Hippocampal formation (tissue), 2 donors: ENCODE measurements at places on chromosomes 4 and X.
A peak's percentile ranks its signal among the peaks of the same experiment; 100 is the strongest.

- no peak for DNase-seq
These were observed 55.0 kb downstream of the LRBA start for GRCh38 chr4:150960079-150960478.

DNA sequence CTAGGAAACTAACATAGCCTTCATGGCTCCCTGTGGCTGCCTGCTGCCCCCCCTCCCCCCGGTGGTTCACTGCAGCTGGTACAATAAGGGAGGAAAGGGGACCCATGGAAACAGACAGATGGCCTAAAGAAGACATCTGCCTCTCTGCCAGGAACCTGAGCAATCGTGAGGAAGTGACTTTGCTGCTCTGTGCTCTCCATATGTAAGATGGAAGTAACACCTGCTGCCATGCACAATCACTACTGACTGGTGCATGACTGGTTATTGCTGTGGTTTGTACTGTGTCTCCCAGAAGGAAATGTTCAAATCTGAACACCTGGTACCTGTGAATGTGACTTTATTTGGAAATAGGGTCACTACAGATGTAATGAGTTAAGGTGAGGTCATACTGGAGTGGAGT is 43.6 kb downstream of the CD99L2 start:
- no peak for DNase-seq

DNA sequence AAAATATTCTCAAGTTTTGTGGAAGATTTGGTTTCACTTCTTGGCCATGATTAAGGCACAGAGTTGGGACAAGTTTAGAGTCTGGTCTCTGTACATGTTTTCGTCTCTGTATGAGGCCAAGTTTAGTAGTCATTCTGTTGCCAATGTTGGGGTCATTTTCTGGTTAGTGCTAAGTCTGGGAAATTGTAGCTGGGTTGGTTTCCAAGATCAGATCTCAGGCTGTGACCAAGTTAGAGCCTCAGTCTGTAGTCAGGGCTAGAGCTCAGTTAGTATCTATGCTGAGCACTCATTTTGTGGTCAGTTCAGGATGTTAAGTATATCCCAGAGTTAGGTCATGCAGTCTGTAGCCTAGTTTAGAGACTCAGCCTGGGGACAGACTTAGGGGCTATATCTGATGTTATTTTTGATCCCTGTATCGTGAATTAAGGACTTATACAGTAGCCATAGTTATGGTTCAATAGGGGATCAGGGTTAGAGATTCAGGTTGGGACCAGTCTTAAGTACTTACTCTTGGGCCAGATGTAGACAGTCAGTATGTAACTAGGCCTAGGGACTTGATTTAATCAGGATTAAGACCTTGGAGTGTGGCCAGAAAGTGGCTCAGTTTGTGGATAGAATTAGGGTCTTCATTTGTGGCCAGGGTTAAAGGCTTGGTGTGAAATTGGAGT is 6.6 kb upstream of the ENOX2 start:
- no peak for DNase-seq

DNA sequence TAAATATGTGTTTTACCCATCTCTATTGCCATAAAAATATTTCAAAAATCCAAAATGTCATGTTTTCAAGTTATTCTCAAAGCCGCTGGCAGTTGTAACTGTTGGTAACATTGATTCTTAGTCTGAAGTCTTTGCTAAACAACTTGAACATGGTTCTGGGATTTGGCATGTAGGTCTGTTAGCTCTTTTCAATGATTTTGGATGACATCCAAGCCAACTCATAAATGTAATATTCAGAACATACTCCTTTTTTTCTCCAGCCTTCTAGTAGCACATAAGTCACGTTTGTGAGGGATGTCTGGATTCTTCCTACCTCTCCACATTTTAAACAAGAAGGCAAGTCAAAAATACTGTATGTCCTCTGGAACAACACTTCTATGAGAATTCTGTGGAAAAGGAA is 305.3 kb downstream of the PRR32 start:
- DNase-seq = no peak

DNA sequence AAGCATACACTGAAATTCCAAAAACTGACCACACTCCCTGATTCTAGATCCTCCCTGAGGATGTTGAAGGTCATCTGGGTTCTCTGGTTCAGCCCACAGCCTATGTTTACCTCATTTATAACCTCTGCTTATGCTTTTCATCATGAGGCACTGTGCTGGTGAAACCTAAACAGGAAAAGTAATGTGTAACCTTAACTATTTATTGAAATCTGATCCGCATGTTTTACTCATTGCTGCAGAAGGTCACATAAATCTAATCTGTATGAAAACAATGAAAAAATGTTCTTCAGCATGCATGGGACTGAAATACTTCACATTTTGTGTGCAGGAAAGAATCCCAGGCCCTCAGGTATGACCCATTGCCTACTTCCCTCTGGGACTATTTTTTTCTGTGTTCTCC is 30.3 kb downstream of the UCHL1 start:
- no peak for DNase-seq

DNA sequence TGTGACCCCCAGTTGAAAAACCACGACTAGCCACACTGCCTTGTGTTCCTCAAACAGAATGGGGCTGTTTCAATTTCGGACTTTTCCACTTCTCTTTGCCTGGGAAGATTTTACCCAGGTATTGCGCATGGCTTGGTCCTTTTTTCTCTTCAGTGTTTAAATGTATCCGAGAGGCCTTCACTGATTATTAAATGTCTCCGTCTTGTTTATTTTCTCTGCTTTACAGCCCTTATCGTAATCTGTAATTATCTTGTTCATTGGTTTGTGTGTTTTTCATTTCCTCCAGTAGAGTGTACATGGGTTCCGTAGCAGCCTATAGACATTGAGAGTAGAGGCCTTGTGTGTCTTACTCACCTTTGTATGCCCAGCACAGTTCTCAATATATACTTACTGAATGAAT is 2.4 kb downstream of the MOSPD2 start:
- no peak for DNase-seq

- DNase-seq = peak; percentile 54
These were observed 250.5 kb downstream of the TECRL start for GRCh38 chr4:64158648-64159326.

DNA sequence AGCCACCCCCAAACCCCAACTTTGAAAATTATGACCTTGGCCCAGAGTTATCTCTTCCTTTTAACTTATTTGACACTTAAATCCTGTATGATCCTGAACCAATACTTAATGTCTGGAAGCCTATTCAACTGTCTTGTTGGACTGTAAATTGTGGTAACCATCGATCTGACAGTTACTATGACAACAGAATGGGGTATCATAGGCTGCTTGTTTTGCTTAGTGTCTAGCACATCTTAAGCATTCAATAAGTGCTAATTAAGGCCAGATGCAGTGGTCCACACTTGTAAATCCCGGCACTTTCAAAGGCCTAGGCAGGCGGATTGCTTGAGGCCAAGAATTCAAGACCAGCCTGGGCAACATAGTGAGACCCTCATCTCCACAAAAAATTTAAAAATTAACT is 175.0 kb downstream of the APBB2 start:
- no peak for DNase-seq

DNA sequence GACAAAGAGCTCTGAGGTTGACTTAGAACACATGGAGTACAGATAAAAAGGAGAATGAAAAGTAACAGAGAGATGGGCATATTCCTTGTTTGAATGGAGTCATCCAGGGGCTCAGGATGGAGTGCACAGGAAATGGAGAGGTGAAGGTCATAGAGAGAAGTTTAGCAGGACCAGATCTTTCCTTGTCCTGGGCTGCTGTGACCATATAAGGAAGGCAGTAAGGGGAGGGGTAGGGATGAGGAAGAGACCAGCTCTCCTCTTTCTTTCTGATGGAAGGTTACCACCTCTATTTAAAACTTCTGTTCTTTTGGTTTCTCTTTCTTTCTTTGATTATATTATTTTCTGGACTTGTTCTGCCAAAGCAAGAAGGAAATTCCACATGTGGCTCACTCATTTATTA is 27.0 kb downstream of the AR start:
- no peak for DNase-seq

DNA sequence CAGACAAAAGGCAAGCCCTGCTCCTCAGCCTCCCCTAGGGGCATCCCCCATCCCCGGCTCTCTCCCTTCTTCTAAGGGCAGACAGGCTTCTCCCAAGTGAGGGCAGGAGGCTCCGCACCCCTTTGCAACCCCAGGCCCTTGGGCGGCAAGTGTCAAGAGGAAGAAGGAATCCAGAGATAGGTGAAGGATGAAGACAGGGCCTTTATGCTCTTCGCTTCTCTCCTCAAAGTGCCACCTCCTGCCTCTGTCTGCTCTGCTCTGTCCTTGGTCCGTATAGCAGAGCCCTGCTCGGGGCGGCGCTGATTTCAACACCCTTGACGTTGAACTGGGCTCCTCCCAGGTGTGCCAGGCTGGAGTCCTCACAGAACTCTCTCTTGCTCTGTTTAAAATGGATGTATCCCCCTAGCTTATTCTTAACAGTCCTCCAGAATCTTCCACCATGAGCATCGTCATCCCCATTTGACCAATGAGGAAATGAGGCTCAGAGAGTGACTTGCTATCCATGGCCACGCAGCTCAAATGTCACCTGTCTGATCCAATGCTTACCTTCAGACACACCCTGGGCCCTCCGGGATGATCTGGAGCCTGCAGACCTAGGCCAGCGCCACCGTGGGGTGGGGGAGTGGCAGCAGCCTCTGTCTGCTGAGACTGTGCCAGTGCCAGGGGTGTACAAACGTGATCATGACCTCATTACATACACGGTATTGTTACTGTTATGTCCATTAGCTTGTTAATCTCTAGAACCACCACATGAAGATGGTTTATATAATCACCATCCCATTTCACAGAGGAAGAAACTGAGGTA is 99.8 kb downstream of the PHKA2 start:
- DNase-seq = no peak

DNA sequence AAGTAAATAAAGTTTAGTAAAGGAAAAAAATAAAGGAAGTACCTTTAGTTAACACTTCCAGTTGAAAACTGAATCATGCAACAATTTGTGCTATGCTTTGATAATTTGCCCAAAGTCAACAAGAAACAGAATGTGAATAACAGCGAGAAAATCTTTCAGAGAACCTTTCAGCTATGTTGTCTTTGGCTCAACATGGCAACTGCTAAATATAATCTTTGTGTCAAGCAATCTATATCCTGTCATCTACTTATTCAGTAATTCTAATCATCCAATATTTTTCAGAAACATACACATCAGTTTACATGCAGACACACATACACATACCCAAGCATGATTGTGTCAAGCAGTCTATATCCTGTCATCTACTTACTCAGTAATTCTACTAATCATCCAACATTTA is 136.0 kb upstream of the PABPC4L start:
- no peak for DNase-seq

- DNase-seq = peak; percentile 55
These were observed 966 bp downstream of the PDGFC start for GRCh38 chr4:156970501-156971164.
